ENCODE measurements at places on chromosomes 2 and 18.

DNA sequence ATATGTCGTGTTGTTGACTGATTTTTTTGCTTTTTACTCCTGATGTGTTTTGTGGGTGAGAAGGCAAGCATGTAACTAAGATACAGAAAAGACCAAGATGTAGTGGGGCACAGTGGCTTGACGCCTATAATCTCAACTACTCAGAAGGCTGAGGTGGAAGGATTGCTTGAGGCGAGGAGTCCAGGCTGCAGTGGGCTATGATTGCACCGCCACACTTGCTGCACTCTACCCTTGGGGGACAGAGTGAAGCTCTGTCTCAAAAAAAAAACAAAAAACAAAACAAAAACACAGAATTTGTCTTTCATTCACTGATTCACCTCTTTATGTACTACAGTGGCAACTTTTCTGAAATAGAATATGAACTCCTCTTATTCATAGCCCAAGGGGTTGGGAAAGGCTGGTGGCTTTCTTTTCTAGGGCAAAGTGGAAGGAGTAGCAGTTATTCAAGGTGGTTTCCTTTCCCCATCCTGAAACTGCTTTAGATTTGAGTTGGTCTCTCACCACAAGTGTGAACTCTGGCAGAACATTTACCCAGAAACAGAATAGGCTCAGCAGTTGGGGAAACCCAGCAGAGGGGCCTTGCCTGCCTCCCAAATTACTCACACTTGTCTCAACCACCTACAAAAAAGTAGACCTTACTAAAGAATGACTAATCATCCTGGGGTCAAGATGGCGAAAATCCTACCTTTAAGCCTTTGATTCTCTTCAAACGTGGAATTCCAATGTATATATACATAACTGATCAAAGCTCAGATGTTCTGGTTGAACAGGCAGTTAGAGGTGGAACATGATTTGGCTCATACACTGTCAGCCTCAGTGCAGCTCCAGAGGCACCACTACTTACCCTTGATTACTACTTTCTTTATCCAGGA, 6.5 kb downstream of the TANK start:
- no peak for DNase-seq

GRCh38 chr18:11073971-11074370, 75.4 kb downstream of the PIEZO2 start:
- DNase-seq, result no peak

DNA sequence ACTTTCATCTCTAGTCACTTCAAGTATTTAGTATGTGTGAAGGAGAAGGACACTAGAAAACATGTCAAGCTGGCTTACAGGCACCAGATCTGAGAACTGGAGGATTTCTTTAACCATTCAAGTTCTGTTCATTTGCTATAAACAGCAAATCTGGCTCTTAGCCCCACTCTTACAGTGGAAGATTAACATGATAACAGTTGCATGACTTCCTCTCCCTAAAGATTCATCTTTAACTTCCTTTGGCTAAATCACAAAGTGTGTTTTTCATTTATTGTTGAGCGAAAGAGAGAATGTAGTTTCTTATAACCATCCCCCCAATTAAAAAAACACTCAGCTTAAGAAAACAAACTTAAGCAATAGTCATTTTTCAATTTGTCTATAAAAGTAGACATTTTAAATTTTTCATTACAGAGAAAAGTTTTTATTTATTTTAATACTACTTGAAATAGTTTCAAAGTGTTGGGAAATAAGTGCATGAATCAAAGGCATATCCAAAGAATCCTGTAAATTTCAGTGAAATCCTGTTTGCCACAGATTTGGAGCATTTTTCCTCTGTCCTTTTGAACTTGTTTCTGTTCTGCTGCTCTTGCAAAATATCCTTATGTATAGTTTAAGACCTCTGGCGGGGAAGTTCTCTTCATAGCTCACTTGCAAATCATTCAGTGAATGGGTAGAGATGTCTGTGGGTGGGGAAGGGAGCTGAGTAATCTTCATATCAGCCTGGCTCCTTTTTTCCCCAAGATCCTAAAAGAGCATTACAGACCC, 241.0 kb upstream of the RBBP8 start:
- DNase-seq, result no peak

GRCh38 chr2:118968961-118969733, 27.2 kb downstream of the MARCO start:
- DNase-seq, result no peak

DNA sequence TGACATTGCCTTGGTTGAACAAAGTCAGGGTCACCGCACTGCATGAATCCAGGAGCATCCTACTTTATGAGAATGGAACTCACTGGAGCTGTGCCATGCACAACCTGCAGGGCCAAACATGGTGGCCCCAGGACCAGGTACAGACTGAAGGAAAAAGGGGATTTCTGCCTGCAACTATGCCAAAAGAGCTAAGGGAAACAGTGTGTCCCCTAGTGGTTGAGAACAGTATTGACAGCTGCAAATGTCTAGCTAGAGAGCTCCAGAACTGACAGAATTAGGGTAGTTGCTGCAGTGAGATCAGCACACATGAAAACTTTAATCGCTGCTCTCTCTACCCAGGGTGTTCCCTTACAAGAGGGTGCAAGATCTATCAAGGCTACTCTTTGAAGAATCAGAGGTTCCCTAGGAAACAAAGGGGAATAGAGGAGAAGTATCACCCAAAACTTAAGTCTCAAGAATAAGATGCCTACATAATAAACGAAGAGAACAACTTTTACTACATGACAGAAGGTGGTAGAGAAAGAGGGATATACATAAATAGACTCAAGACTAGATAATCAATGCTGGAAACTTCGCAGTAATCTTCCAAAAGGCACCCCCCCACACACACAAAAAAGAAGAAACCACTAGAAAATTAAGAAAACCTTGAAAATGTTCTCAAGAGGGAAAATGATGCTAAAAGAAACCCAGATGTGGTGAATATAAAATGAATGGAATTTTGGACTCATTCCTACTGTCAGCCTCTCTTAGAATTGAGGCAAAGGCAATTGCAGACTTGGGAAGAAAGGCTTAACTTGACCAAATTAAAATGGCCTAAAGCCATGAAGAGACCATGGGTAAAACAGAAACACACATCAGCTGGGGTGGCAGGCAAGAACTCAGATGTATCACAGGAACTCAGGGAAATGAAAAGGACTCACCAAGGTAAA, 43.6 kb upstream of the IHH start:
- peak; percentile 41 for DNase-seq

DNA sequence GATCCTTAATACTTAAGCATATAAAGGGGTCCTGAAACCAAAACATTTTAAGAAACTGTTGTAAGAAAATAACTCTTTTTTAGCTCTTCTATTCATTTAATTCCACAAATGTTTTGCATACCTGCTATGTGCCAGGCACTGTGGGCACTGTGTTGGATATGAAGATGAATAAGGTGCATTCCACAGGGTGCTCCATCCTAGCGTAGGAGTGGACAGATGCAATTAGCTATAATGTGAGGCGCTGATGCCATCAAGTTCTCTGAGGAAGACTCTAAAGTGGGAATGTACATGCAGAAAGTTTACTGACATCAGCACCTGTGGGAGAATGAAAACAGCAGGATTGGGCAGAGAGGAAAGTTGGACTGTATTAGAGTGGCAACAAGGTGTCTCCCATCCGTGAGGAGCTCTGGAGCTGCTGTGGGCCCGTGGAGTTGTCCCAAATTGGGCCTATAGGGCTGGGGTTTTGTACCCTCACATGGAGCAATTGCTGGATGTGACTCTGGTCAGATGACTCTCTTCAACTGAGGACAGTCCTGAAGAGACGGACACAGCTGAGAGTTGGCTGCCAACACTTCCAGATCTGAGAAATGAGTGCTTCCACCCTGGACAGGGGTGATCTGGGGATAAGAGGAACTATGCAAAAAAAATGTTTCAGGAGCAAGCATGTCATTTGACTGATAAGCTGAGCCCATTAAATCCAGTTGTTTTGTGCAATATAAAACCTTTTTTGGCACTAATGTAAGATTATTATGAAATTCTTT, 22.3 kb downstream of the CD8A start:
- DNase-seq, result no peak

- DNase-seq, result no peak
These were observed 111.3 kb downstream of the NYAP2 start for GRCh38 chr2:225510796-225511195.

DNA sequence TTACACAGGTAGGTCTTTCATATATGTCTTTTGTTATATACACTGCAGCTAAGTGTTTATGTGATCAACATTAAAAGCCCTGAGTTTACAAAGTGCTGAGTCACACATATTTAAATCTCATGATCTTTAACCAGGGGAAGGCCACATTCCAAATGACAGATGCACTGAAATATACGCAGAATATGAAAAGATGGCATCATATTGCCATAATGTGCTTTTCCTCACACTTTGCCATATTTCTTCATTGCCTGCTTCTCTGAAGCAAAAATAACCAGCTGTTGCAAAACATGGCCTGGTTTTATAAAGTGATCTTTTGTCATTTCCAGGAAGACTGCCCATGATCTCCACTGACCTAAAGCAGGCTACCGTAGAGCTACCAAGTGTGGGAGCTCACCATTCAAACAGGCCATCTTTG, 93.5 kb upstream of the MAPRE2 start:
- DNase-seq, result no peak

DNA sequence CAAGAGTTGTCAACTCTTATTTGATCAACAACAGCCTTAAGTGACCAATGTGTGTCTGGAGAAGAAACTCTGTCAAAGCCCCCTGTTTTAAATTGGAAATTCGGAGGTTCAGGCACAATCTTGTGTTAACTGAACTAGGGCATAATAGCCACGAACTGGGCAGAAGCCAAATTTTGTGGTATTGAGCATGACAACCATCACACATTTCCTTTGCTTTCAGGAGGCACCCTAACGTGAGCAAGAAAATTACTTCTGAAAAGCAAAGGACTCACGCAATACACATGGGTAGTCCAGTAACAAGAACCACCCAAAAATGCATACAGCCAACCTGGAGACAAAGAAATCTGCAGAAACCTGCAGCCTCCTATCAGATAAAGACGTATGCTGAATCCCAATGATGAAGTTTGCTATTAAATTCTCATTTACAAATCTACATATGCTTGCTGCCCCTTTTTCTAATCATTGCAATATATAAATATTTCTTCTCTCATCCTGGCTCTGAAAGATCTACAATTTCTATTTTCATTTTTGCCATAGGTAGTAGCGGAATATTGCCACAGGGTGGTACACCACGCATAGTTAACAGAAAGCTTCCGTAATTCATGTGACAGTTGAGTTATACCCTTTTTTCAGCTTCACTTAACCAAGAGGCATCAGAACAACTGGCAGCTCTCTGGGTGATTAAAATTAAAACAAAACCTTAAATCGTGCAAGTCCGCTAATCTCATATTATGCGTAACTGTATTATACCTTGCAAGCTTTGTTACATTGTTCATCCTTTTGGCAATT, 495.8 kb downstream of the NRXN1 start:
- peak; percentile 44 for DNase-seq

- no peak for DNase-seq
These were observed 684.7 kb downstream of the EPHA4 start for GRCh38 chr2:220887271-220887870.

DNA sequence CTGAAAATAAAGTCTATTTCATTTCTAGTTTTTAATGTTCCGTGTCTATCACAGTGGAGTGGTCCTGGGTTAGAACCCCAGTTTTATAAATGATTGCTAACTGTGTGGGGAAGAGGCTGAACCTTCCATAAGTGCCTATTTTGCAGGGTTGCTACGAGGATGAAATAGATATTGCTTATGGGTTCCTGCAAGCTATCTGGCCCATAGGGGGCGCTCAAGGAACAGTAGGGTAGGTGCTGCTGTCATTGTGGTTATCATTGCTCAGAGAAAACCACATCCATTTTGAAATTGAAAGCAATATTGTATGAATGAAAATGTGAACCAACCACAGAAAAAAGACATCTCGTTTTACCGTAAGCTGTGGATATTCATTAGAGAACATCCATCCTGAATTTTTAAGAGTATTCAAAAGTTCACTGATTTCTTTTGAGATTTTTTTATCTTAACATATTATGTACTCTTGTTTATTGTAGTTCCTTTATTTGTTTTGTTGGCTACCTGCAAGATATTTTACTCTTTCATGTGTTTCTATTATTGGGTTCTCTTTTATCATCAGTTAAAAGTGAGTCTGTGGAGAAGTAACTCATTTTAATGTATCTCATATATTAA, 261.6 kb downstream of the NAPG start:
- peak; percentile 83 for DNase-seq

All from HAP-1 (cell line).